AG04450 (cell line): ENCODE measurements at places on chromosomes 1 and 21.

DNA sequence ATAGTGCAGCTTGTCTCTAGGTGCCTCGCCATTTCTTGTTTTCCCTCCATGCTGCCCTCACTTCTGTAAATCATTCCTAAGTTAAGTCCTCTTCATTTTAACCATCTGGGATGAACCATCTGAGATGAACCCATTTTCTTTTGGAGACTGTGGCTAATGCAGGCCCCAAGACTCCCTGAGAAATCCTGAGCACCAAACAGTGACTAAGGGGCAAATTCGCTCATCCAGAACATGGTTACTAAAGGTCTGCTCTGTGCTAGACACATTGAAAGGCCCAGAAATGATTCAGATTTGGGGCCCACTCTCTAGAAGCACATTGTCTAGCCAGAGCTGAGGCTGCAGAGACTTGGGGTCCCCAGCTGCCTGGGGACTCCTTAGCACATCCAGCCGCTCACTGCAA, 151.9 kb upstream of the CTTNBP2NL start:
- no peak for DNase-seq

GRCh38 chr1:66728021-66728420, 24.2 kb upstream of the DYNLT5 start:
- DNase-seq = no peak

DNA sequence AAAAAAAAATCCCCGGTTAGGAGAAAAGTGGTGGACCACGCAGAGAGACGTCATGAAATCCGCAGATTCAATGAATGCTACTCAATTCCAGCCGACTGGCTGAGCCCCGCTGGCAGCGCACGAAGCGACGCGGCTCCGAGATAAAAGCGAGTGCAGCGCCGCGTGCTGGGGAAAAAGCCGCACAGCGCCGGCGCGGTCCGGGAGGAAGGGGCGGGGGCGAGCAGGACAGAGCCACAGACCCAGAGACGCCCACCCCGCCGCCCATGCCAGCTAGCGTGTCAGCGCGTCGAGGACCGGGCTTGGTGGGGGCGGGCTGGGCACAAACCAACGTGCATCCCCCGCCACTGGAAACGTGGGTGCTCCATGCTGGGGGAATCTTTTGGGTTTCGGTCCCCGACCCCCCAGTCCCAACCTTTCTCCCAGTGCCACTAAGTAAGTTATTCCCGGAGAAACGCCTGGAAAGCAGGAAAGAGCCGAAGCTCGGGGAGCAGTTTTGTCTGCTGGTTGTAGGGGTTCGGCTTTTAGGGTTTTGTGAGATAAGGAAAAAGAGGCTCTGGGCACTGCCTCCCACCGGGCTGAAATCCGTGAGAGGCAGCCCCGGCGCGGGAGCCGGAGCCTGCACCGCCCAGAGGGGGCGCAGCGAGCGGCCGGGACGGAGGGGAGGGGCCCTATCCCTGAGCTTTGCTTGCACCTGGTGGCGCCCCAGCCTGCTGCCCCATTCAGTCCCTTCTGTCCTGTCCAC, at the start of gene KCNJ6:
KCNJ6 (minus strand) TSS at position 148 of the 742 bp plus-strand sequence. CDS start 75,775 bp downstream, outside the sequence.
- DNase-seq = no peak

- no peak for DNase-seq
Measured at GRCh38 chr1:107682467-107682866, 282.5 kb downstream of the VAV3 start.

GRCh38 chr1:159830722-159831121, 4.0 kb downstream of the SLAMF8 start:
- DNase-seq = no peak

GRCh38 chr1:170221031-170221430, 75.3 kb downstream of the NTMT2 start:
- DNase-seq = no peak

GRCh38 chr1:230747127-230747730, at the start of gene CAPN9:
TSS of gene CAPN9 (plus strand) at chr1:230747388. CDS start at chr1:230747497, 109 bp downstream.
- DNase-seq = no peak

DNA sequence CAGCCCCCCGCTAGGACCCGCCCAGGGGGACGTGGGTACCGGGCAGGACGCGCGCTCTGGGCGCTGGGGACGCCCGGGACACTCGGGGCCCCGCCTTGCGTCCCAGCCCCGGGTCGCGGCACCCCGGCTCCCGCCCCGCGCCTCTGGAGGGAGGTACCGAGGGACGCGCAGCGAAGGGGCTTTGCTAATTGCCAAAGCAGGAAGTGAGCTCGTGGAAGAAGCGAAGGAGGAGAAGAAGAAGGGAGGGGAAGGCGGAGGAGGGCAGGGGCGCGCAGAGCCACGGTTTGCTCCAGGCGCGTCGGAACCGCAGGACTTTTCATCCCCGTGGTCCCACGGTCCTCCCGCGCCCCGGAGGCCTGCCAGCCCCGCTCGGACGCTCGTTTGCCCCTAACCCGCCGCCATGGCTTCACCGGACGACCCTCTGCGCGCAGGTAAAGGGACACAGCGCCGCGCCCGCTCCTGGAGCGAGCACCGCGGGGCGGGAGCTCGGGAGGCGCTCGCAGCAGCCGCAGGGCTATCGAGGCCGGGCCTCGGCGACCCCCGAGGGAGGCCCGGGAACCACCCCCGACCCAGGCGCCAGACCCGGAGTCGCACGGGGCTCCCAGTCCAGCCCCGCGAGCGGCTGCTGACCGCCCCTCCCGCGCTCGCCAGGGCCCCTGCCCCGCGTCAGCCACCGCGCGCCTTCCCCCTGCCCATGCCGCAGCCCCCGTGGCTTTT, 1.3 kb downstream of the EDARADD start:
- DNase-seq = no peak

DNA sequence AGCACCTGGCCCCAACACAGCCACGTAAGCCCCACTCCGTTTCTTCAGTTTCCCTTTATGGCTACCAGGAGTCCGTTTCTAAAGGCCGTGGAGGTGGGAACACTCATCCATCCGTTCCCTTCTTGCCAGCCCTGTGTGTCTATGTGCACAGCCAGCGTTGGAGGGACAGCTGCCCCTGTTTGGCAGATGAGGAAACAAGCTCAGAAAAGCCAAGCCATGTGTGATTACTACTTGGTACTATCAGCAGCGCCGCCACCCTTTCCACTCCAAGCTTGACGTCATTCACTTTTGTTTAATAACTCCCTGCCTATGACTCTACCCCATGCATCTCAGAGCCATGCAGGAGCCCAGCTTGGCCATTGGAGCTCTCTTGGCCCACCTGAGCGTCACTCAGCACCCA, 3.5 kb downstream of the LRP8 start:
- no peak for DNase-seq

DNA sequence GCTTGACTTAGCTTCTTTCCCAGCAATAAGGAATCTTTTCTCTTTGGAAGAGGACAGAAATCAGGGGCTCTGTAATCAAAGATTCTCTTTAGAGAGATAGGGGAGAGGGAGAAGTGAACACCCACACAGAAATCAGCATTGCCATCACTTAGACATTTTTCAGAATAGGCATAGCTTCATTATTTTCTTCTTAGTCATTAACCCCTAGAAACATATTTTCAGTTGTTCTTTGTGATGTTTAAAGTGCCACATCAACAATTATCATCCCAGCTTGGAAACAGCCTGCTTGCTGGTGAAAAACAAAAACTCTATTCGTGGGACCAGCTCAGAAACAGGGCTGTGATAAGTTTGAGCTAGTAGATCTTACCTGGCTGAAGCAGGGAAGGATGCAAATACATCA, 88.3 kb upstream of the SLC44A3 start:
- no peak for DNase-seq

DNA sequence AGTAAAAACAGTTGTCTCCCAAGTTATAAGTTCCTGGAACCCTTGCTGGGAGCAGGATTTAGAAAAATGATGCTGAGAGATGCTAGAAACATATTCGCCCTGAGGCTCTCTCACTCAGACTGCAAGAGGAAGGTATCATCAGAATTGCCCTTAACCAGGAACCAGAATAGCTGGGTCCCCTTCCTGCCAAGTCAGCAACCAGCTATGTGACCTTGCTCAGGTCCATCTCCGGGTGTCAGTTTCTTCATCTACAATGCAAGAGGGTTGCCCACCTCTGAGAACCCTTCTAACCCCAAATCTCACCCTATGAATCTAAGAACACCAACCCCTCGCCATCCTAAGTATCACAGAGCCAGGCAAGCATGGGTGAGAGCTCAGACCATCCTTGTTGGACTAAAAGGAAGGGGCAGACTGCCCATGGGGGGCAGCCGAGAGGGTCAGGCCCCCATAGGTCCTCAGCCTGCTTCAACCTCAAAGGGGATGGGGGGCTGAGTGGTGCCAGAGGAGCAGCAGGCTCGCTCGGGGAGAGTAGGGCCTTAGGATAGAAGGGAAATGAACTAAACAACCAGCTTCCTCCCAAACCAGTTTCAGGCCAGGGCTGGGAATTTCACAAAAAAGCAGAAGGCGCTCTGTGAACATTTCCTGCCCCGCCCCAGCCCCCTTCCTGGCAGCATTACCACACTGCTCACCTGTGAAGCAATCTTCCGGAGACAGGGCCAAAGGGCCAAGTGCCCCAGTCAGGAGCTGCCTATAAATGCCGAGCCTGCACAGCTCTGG, 390 bp upstream of the S100A9 start:
- DNase-seq = no peak

DNA sequence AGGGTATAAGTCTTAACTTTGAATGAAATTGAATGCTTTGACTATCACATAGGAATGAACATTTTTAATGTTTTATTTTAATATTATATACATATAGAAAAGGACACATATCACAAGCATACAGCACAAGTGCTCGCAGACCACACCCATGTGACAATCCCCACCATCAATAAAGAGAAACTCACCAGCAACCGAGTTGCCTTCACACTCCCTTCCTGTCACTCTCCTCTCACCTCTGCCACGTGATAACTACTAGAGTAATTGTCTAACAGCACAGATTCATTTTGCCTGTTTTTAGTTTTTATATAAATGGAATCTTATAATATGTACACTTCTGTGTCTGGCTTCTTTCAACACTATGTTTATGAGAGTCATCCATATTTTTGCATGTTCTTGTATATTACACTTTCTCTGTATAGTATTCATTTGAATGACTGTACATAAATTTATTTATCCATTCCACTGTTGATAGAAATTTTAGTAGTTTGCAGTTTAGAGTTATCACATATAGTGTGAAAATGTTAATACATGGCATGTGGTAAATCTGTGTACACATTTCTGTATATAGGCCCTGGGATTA, 304.9 kb upstream of the DUSP10 start:
- no peak for DNase-seq

GRCh38 chr1:14297356-14297755, 301.1 kb upstream of the KAZN start:
- DNase-seq = no peak

DNA sequence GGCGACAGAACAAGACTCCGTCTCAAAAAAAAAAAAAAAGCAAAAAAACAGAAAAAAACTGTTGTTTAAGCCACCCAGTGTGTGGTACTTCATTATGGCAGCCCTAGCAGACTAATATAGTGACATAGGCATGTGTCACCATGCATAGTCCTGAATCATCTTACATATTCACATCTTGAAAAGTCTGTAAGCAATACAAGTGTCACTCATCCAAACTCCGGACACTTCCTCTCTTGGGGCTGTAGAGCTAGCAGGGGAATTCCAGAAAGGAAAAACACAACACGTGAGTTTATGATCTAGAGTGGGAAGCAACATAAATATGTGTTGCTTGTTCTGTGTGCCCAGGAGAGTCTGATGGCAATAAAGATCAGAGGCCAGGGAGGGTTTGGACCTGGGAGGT, 81.6 kb upstream of the KCNE2 start:
- no peak for DNase-seq

GRCh38 chr1:5688081-5689077, 303.8 kb downstream of the NPHP4 start:
- no peak for DNase-seq

DNA sequence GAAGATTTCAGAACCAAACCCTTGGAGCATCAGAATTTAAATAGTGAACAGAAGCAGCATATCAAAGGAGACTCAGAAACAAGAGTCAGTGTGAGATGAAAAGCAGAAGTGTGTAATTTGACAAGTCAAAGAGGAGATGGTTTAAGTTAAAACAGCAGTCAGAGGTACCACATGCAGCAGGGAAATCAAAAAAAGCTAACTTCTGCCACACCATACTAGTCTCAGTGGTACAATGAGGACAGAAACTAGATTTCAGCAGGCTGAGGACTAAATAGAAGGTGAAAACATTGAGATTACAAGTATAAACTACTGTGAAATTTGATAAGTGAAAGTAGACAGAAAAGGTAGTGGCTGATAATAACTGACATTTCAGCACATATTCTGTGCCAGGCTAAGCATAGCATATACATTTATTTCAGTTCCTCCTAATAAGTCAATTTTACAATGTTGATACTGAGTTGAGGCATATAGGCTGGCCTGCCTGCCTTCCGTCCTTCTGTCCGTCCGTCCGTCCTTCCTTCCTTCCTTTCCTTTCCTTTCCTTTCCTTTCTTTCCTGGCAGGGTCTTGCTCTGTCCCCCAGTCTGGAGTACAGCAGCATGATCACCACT, 12.6 kb downstream of the SUCO start:
- no peak for DNase-seq

DNA sequence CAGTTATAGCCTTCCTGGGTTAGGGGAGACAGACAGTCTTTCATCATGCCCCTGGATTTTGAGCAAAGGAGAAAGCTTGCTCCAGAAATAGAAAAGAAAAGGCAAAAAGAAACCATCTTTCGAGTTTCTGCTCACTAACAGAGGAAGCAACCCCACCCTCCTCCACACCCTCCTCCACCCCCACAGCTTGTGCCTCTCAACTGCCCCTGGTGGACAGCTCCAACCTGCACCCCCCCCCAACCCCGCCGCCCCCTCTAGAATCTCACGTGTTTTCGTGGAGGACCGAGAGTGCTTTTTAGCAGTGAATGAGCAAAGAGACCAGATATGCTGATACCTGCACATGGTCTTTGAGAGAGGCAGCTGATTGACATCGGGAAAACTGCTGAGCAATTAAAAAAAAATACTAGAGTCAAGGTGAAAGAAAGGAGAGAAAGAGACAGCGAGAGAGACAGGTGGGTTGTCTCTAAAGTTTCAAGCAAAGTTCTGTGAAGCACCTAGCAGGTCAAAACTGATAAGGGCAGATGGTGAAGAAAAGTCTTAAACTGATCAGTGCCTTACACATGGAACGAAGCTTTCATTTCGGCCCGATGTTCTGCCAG, 358.3 kb downstream of the KIF26B start:
- no peak for DNase-seq
